ENCODE measurements at places on chromosomes 3 and 15.

- no peak for DNase-seq
These were observed 30.4 kb downstream of the OXNAD1 start for GRCh38 chr3:16295298-16295890.

DNA sequence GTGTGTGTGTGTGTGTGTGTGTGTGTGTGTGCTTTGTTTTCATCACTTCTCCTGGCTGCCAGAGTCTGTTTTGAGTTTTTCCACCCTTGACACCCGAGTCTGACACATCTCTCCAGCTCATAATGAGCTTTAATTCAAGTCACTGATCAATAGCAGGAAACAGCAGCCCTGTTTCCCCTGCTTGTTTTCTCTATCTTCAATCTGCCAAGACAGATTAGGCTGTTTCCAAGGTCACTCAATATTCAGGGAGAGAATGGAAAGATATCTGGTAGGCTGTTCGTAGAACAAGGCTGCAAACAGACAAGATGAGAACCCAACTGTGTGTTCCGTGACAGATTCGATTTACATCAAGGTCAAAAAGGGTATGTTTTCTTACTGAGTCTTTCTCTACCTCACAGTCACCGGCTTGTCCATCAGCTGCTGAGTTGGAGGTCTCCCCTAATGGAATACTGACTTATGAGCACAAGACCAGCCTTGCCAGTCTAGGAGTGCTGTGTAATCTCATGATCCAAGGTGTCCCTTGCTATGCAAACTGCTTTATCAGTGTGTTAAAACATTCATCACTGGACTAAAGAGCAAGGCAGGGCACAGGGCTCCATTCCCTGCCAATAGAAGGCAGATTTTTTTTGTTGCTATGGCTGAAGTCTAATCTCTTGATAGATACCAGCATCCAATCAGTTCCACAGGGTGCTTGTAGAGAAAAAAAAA lies 187.9 kb upstream of the LMCD1 start:
- DNase-seq: no peak

- no peak for DNase-seq
These were observed 128.7 kb upstream of the TLE3 start for GRCh38 chr15:70226337-70226980.

DNA sequence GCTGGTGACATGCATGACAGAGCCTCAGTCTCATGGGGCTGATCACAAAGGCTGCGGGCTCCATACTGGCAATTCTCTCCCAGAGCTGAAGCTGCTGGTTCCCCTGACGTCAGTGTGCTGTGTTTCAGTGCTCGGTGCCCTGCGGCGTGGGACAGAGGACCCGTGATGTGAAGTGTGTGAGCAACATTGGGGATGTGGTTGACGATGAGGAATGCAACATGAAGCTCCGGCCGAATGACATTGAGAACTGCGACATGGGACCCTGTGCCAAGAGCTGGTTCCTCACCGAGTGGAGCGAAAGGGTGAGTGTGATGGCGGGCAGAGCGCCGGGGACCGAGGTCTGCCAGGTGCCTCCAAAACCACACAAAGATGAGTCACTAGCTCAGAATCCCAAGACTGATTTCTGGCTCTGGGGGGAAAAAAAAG lies 62.0 kb upstream of the NR2E3 start:
- DNase-seq: no peak

GRCh38 chr3:155035553-155035952 lies 44.6 kb upstream of the MME start:
- DNase-seq: no peak

DNA sequence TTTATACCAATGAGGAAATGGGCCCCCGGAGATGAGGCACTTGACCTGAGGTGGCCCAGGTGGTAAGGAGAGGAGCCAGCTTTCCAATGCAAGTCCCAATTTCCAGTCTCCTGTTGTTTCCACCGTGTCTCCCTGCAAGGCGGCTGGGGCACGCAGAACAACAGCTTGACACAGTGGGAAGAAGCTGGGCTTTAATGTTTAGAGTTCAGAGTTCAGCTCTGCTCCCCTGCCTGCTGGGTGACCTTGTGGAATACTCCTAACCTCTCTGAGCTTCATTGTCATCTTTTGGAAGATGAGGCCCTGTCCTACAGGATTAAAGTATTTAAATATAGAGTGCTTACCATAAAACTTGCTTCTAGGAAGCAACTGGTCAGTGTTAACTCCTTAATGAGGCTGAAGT lies 80.3 kb downstream of the SMAD3 start:
- no peak for DNase-seq

GRCh38 chr3:12024959-12025570 lies 20.9 kb downstream of the SYN2 start:
- DNase-seq: no peak

DNA sequence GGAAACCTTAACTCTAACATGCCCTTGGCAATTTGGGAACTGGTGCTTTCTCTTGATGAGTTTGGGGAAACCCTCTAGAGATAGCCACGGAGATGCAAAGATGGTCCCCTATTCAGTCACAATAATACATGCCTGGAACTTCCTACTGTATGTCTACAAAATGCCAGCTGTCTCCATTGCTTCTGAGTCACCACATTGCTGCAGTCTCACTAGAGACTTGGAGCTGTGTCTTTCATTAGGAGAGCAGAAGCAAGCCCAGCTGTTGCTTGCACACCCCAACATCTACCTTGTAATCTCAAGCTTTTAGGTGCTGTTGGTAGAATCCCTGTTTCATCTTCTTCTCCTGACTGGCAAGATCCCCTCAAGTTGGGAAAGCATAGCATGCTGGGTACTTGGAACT lies 261.0 kb downstream of the ADAMTSL3 start:
- no peak for DNase-seq

- DNase-seq: no peak
These were observed 89.7 kb downstream of the CRTC3 start for GRCh38 chr15:90619468-90619867.

- no peak for DNase-seq
These were observed 16.7 kb upstream of the TBC1D21 start for GRCh38 chr15:73856458-73857192.

DNA sequence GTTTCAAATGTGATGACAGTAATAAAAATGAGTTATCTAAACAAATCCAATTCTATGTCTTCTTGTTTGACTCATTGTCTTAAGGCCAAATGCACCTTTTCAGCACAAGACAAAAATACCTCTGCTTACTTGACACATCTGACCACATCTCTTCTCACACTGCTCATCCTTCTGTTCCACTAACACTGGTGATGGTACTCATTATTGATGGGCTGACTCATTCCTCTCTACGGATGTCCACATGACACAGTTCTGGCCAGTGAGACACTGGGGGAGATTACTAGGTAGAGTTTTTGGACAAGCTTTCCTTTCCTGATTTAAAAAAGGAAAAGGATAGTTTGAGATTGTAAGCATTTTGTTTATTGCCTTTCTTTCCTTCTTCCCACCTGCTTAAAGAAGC lies 410.6 kb upstream of the THRB start:
- no peak for DNase-seq

DNA sequence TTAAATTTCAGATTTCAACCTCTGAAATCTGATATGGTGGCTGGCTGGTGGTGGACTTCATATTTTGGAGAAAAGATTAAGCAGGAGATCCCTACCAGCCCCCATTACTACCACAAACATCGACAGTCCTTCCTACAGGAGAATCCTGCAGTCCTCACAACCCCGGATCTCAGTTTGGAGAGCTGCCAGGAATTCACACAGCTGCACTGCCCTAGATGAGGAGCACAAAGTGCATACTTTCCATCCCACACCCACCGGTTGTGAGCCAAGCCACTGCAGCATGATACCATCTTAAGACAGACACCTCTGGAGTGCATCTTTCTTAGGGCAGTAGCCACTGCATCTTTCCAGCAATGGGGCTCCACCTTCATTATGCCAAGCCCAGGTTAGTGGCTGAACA lies 185.5 kb upstream of the GPR149 start:
- DNase-seq: no peak

- no peak for DNase-seq
These were observed 33.4 kb upstream of the CHRM5 start for GRCh38 chr15:33934921-33935320.

DNA sequence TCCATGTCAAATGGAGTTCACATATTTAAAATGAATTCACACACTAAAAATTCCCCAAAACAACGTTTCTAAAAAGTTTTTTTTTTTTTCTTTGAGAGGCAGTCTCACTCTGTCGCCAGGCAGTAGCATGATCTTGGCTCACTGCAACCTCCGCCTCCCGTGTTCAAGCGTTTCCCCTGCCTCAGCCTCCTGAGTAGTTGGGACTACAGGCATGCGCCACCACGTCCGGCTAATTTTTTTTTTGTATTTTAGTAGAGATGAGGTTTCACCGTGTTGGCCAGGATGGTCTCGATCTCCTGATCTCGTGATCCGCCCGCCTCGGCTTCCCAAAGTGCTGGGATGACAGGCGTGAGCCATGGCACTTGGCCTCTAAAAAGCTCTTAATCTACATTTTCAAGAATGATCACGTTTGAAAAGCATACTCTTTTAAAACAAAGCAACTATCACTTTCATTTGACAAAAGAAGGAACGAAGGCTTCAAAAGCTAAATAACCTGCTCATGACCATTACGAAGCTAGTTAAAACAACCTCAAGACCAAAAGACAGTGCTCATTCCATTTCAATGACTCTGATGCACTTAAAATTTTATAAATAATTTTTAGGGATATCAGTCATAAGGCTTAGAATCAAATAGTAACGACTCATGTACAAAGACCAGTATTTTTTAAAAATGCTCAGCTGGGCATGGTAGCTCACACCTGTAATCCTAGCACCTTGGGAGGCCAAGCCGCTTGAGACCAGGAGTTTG lies 5.5 kb downstream of the UBE3A start:
- DNase-seq: no peak

- DNase-seq: no peak
These were observed 114.7 kb upstream of the TLE3 start for GRCh38 chr15:70212286-70212962.

GRCh38 chr3:61828880-61829721 lies 267.7 kb downstream of the PTPRG start:
- no peak for DNase-seq

DNA sequence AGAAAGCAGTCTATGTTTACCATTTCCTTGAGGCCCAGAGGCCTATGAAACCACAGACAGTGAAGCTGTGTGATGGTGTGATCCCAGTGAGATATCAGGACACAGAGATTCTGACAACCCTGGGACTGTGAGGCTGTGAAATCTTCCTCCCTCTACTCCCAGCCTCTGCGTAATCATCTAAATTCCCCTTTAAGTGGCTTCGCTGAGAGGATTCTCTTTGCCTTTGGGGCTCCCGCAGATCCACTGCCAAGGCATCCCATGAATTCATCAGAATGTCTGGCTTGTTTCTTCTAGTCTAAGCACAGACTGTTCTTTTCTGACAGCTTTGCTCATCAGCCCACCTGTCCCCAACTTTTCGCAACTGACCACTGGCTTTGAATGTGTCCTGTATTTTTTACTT lies 901.2 kb upstream of the NR2F2 start:
- no peak for DNase-seq

DNA sequence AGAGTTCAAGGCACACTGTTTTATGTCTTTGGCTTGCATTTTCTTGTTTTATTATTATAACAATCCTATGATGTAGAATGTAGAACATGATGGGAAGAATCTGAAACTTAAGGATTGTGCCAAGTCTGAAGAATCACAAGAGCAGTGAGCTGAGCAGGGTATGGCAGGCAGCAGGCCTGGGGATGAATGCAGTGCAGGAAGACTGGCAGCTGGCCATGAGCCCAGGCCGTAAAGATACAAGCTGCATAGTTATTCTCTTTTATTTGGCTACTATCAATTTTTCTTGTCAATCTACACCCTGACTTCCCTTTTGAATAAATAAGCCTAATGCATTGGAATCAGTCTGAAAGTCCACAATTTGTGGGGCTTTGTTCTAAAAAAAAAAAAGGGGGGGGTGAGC lies 89.6 kb upstream of the ARPP21 start:
- no peak for DNase-seq

GRCh38 chr15:40175160-40175559 lies 14.3 kb downstream of the BUB1B start:
- no peak for DNase-seq

GRCh38 chr3:27319304-27319703 lies 49.9 kb downstream of the NEK10 start:
- DNase-seq: no peak

DNA sequence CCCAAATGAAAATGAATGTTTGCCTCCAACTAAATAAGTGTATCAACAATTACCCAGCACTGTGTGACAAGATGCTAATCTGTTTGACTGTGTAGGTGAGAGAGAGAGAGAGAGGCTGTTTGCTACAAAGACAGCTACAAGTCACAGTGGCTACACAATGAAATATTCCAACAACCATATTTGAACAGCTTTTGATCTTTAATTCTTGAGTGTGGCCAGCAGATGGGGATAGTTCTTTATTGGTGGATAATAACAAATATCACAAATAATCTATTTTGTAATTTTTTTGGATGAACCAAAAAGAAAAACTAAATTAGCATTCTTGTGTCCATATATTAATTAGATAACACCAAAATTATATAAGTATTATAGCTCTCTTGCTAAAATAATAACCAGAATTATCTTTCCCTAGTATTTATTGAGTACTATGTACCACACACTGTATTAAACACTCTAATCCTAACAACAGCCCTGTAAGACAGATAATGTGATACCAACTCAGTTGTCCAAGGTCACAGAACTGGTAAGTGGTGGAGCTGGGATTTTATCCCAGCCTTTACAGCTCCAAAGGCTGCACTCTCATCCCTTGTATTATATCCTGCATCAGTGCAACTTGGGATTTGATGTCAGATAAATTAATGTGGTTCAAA lies 61.9 kb upstream of the C3orf80 start:
- DNase-seq: no peak

DNA sequence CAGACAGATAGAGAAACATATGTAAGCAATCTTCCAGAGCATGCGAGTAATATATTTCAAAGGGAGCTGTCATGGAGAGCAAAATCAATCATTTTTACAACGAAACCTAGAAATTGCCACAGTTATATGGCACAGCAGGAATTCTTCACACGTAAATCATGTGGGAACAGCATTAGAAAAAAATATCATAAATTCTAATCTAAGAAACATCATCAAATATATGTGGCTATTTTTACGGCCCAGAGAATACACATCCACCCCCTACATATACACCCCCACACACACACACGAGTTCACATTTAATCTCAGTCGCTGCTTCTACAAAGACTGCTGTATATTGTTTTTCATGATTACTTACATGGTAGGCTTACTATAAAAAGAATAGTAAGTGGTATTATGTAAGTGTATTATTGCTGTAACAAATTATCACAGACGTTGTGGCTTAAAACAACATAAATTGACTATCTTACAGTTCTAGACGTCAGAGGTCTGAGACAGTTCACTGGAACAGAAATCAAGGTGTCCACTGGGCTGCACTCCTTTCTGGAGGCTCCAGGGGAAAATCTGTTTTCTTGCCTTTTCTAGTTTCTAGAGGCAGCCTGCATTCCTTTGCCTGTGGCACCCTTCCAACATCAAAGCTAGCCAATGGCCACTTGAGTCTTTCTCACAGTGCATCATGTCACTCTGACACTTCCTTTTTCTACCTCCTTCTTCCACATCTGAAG lies 363.3 kb downstream of the ULK4 start:
- no peak for DNase-seq

DNA sequence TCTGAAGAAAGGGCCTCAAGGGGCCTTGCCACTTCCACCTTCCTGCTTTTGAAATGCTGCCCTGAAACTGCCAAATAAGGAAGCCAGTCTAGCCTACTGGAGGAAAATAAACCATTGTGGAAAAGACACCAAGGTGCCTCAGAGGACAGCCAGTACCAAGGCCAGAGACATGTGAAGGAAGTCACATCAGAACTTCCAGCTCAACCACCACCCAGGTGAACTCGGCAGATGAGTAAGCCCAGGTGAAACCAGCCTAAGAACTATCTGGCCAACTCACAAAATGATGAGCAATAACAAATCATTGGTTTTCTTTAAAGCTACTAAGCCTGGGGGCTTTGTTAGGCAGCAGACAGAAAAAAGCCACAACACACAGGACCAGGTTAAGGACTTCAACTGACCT lies 103.0 kb downstream of the MAGI1 start:
- no peak for DNase-seq

All from activated T-cell treated with anti-CD3 and anti-CD28 coated beads, Interleukin-2, amount 50 U/mL, for 4 hours (primary cell).